ENCODE measurements at places on chromosomes 11 and 22.

- no peak for DNase-seq
Measured at GRCh38 chr11:13769188-13769587, 100.7 kb downstream of the FAR1 start.

DNA sequence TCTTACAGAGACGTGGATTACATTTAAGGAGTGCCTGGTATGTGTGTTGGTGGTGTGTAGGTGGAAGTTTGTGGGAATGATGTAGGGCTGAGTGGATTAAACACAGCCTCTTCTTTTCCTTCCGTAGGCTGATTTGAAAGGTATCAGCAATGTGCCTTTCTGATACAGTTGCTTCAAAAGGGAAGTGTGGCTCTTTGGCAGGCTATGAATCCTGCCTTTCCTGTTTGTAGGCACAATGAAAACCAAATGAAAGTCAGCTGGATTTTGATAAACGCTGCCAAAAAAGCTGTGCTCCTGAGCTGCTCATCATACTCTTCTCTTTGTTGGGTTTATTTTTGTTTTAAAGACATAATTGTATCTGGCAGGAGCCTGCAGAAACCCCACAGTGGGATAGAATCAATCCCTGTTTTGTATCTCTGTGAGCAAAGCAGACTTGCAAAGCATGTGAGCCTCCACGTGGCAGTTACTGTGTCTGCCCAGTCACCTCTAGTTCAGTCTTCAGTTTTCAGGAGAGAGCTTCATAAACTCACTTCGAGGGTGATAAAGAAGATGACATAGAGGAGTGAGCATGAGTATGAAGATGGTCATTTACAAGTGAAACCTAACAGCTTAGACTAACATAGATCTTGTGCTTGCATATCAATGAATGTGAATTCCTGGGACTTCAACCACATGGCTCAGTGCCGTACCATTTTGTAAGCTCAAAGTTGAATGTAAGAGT is 655.7 kb upstream of the KIRREL3 start:
- no peak for DNase-seq

DNA sequence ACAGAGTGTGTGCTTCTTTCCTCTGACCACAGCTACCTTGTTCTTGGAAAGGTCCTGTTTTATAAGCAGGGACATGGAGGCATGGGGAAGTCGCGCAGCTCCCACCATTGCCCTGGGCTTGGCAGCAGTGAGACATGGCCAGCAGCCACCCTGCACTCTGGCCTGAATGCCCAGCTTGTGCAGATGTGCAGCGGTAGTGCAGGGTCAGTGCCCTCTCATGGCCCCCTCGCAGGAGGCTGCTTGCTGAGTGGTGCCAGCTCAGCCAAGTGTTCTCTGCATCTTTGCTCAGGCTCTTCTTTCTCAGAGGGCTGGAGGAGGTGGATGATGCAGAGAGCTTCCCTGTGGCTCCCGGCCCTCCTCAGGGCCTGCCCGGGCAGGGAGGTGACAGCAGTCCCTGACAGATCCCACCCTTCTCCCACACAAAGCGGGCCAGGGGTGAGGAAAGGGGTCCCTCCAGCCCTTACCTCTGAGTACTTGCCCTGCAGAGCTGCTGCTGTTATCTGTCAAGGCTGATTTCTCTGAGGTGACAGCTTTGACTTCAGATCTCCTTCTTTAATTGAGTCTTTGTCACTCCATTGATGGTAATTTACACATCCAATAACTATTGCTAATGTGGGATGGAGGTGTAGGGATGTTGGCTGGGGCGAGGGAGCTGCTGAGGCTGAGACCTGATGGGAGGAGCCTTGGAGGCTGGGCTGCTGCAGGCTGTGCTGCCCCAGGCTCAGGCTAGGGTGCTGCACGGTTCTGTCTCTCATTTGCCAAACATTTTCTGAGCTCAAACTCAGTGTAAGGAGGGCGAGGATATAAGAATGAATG is 47.4 kb upstream of the B3GAT1 start:
- DNase-seq, result no peak

DNA sequence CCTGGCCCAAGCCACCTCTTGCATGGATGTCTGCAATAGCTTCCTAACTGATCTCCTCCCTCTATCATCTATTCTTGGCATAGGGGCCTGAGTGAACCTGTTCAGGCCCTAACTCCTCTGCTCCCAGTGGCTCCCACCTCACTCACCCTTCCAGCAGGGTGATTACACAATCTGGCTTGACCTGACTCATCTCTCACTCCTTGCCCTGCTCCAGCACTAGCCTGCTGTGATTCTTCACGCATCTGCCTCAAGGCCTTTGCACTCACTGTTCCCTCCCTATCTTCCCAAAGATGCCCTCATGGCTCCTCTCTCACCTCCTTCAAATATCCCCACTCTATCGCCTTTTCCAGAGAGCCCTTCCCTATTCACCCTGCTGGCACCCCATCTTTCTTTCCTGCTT is 10.5 kb downstream of the SCN4B start:
- no peak for DNase-seq

DNA sequence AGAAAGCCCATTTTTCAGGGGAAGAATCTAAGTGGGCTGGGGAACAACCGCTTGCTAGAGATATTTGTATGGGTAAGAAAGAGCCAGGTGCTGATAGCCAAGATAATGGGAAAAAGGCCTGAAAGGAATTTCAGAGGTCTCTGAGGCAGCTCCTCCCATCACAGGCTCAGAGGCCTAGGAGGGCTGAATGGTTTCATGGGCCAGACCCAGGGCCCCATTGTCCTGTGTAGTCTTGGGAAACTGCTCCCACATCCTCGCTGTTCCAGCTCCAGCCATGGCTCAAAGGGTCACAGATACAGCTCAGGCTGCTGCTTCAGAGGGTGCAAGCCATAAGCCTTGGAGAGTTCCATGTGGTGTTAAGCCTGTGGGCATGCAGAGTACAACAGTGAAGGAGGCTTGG is 73.2 kb upstream of the ARHGAP20 start:
- DNase-seq, result no peak

- DNase-seq, result no peak
Measured at GRCh38 chr11:92082652-92083051, 142.0 kb upstream of the FAT3 start.

DNA sequence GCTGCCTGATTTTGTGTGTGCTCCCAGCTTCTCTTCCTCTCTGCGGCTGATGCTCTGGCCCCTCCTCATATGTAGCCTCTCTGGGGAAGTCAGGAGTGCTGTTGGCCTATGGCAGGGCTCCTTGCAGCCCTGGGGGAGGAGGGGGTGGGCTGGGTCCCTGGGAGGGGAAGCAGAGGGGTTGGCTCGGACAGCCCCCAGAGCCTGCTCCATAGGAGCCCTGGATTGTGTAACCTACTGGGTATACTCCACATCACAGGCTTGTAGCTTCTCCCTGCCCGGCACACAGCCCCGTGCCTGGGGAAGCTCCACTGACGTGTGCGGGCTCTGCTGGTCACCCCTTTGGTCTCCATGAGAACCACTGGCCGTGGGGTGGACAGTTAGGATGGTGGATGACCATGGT is 113.8 kb downstream of the ST3GAL4 start:
- DNase-seq, result no peak

DNA sequence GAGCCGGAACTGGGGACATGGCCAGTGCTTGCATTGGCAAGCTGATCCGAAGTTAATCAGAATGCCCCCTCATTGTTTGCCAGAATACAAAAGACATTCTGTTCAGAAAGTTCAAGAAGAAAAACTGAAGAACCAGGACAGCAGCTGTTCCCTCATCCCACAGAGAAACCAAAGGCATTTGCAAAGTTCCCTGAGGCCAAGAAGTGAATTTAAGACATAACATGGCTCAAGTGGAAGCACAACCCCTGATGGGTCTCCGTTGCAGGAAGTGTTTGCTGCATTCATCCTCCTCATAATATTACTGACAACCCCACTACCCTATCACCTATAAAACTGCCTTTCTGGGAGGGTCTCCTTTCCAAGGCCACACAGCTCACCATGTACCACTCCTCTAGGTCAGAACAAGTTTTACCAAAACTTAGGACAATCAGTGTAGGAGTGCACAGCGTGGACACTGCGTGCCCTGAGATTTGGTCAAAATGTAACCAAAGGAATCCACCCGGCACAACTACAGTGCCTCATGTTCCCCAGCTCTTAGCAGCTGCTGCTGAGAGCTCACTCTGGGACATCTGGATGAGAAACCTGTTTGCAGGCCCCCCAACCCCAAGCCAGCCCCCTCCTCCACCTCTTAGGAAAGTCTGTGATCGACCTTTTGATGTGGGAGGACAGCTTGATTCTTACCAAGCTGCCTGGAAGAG is 101.6 kb upstream of the AKIP1 start:
- DNase-seq, result no peak

GRCh38 chr22:36191106-36191836 is 10.3 kb downstream of the APOL4 start:
- no peak for DNase-seq

GRCh38 chr11:87431392-87431791 is 393.7 kb downstream of the TMEM135 start:
- DNase-seq, result no peak

DNA sequence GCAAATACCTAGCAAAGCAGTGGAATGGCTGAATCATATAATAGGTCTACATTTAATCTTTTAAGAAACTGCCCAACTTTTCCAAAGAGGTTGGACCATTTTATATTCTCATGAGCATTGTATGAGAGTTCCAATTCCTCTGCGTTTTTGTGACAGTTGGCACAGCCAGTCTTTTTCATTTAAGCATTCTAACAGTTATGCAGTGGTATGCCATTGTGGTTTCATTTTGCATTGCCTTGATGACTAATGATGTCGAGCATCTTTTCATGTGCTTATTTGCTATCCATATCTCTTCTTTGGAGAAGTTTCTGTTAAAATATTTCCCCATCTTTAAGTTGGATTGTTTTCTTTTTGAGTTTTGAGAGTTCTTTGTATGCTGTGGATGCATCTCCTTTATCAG is 38.7 kb downstream of the EIF3F start:
- no peak for DNase-seq

- no peak for DNase-seq
Measured at GRCh38 chr11:114172055-114172861, 112.7 kb downstream of the ZBTB16 start.

- DNase-seq, result no peak
Measured at GRCh38 chr22:44344407-44344806, 31.7 kb upstream of the SHISAL1 start.

GRCh38 chr11:43561832-43562231 is 118.7 kb upstream of the HSD17B12 start:
- no peak for DNase-seq

GRCh38 chr11:35242412-35243242 is 103.7 kb downstream of the CD44 start:
- DNase-seq, result no peak

GRCh38 chr22:32987081-32987631 is 71.0 kb downstream of the SYN3 start:
- DNase-seq, result no peak

DNA sequence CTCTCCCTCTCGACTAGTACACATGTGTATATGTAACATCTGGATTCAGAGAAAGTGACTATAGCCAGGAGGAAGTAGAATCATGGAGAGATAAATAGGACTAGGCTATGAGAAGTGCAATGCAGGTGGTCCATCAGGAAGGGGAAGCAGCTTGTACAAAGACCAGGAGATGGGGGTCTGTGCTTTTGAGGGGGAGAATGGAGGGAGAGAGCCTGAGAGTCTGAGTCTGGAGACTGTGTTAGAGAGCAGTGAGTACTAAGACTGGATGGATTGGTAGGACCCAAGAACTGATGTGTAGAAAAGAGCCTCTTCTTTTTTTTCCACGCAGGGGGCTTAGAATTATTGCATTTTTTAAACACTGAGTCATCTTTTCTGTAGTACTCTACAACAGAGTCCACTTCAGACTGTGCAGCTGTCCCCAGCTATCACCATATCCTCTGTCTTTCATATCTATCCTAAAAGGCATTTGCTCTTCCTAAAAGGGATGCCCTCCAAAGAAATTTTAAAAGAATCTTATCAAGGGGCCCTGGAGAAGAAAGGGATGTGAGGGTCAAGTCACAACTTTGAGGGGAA is 80.4 kb downstream of the BDNF start:
- DNase-seq, result no peak

- DNase-seq, result no peak
Measured at GRCh38 chr11:44605068-44605708, 39.7 kb downstream of the CD82 start.

GRCh38 chr11:114274637-114275036 is 21.6 kb upstream of the NNMT start:
- no peak for DNase-seq

GRCh38 chr11:17473071-17473744 is 3.4 kb downstream of the ABCC8 start:
- DNase-seq, result no peak

DNA sequence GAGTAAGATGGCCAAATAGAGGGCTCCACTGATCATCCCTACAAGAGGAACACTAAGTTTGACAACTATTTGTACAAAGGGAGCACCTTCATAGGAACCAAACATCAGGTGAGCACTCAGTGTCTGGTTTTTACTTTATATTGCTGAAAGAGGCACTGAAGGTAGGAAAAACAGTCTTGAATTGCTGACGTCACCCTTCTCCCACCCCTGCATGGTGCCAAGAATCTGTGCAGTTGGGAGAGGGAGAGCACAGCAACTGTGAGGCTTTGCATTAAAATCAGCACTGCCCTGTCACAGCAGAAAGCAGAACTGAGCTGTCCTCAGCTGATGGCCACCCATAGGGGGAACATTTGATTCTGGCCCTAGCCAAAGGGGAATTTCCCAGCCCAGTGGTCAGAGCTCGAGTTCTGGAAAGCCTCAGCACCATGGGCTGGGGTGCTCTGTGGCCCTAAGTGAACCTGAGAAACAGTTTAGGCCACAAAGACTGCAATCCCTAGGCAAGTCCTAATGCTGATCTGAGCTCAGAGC is 37.9 kb downstream of the PIWIL3 start:
- DNase-seq, result no peak

- DNase-seq, result no peak
Measured at GRCh38 chr22:37175414-37176281, 12.4 kb downstream of the C1QTNF6 start.

- DNase-seq, result no peak
Measured at GRCh38 chr11:45930031-45930794, 7.8 kb downstream of the LARGE2 start.

DNA sequence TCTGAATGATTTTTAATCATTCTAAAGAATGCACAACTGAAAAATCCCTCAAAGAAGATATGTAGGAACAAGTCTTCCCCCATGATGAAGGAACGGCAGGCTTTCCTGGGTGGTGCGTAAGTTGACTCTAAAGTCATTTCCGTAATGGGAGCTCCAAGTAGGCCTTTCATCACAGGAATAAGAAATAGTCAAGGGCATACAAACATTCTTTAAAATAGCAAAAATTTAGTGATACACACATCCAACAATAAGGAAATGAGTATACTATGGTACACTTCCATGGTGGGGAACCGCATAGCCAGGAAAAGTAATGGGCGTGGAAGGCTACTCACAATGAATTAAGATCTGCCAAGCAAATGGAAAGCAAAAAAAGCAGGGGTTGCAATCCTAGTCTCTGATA is 10.7 kb downstream of the CD59 start:
- DNase-seq, result no peak

All from naive thymus-derived CD4-positive, alpha-beta T cell (primary cell).